LHCN-M2 (cell line): ENCODE measurements at places on chromosomes 16 and 17. TPM values are rescaled to one million over a fixed set of nuclear protein-coding genes. Genes with fewer than 3 reads are reported as not detected.
A peak's percentile ranks its signal among the peaks of the same experiment; 100 is the strongest.

GRCh38 chr17:19683117-19683516, 33.3 kb downstream of the SLC47A2 start:
- no peak for DNase-seq

DNA sequence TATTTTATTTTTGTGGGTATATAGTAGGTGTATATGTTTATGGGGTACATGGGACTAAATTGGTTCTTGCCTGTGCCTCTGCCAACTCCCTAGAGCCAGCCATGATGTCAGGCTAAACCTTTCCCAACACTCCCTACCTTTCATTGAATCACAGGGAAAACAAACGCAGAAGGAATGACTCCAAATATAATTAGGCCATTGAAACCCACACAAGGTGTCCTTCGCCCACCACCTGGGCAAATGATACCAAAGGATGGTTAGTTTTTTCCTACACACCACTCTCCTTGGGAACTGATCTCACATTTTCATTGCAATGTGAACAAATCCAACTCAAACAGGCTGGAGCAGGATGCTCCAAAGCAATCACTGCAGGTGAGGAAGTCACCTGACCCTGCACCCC, 27.5 kb downstream of the WSB1 start:
- DNase-seq, result no peak

The IRX6 gene
- 0.06 TPM in 1 of 2 replicates, not detected in the other for total RNA-seq

DNA sequence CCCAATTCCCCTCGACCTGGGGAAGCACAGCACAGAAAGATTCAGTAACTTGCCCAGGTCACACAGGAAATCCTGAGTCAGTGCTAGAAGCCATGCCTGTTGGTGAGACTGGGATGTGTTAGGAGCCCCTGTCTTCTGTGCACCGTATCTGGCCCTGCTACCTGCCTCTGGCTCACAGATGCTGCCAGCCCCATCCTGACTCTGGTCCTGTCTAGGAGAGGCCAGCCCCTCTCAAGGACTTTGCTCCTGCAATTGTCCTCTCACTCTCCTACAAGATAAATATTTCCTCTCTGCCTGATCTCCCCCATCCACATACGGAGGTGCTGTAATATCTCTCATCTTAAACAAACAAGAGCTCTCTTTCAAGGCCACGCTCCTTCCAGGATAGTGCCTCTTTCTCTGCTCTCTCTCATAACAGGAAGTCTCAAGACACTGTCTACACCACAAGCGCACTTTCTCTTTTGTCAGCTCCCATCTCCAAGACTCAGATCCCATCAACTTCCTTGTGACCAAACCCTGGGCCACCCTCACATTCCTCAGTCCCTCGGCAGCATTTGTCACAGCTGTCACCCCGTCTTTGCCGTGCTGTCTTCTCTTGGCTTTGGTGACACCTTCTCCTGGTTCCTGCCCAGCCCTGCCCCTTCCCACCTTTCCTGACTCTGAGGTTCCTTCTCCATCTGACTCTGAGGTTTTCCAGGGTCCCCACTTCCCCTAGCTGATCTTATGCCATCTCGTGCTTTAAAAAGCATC, 1.9 kb downstream of the SLC13A2 start:
- no peak for DNase-seq

GRCh38 chr16:89475144-89475543, 15.2 kb downstream of the ANKRD11 start:
- DNase-seq, result no peak

The ZFP1 gene
- total RNA-seq, result 11.9 and 13.0 TPM in 2 replicates

DNA sequence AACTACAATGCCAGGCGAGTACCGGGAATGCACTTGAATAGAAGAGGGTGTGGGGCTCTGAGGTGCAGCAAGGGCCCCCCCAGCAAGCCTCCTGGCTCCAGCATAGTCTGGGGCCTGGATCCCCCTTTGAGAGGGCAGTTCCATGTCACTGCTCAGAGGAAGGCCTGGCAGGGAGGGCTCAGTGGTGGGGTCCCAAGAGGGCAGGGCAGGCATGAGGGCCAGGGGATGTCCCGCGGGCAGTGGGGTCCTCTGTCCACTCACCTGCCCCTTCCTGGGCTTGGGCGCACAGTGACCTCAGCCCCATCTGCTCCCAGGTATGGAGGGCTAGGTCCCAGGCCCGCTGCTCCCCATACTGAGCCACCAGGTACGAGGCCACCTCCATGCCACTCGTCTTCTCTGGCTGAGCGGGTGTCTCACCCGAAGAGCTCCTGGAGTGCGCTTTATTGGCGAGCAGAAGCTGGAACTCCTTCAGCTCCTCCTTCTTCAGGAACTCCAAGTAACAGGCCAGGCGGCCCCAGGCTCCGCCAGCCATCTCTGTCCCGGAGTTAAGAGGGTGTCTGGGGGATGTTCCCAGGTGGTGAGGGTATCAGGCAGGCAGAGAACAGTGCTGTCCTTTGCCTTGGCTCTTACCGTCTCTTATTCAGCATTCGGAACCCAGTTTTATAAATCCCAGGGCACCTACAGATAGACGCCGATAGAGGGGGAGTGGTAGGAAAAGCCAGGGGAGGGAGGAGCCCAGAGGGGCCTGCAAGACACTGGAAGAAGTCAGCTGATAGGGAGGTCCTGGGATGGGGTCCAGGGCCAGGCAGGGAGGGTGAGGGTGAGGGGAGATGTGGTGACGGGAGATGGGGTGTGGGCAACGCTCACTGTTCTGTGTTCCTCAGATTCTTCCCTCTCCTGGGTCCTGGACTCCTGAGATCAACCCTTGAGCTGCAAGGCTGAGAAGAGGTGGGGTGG, 605 bp downstream of the NLRP1 start:
- peak; percentile 28 for DNase-seq

The STH gene
- total RNA-seq, result not detected in 2 replicates

The CES3 gene
- total RNA-seq, result 0.75 and 0.96 TPM in 2 replicates

GRCh38 chr17:49861150-49861884, 13.4 kb upstream of the TAC4 start:
- peak; percentile 32 for DNase-seq

DNA sequence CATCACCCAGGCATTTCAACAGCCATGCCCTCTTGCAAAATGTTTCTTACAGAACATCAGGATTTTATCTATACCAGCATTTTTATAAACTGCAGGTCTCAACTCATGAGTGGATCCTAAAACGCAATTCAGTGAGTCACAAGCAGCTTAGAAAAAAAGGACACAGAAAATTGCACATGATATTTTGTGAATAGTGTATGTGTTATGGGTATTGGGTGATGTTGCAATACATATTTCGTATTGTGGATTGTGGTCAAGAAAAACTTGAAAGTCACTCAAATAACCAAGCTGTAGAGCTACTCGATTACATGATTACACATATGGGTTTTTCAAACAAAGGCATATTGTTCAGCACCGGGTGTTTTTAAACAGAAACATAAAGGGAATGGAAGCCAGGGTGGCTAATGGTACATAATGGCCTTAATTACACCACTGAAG, 1.4 kb downstream of the WIPI1 start:
- peak; percentile 77 for DNase-seq

The NUPR1 gene
- total RNA-seq, result 1.9 and 6.4 TPM in 2 replicates

The EXOC7 gene
- 83.5 and 83.7 TPM in 2 replicates for total RNA-seq

GRCh38 chr17:82931699-82932517, 92.1 kb upstream of the ZNF750 start:
- peak; percentile 84 for DNase-seq

The KRT14 gene
- not detected in 2 replicates for total RNA-seq

The AGRP gene
- not detected in 2 replicates for total RNA-seq

DNA sequence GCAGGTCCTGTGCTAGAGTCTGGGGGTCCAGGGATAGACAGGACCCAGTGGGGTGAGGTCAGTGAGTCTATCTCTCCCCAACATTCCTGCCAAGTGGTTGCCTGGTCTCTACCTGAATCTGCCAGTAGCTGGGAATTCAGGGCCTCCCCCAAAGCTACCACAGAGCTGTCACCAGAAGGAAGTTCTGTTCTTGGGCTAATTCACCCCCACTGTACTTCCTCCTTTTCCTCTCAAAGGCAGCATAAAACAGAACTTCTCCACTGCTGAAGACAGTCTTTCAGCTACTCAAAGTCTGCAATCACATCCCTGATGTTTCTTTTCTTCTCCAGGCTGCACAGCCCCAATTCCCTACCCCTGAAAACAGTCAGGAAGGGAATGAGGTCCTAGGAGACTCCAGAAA, 8.7 kb downstream of the CAMTA2 start:
- DNase-seq, result no peak

The TNS4 gene
- total RNA-seq, result not detected in 2 replicates

- no peak for DNase-seq
Measured at GRCh38 chr17:20089756-20090547, 80.8 kb downstream of the SPECC1 start.

The NOTUM gene
- 0.75 and 0.90 TPM in 2 replicates for total RNA-seq

DNA sequence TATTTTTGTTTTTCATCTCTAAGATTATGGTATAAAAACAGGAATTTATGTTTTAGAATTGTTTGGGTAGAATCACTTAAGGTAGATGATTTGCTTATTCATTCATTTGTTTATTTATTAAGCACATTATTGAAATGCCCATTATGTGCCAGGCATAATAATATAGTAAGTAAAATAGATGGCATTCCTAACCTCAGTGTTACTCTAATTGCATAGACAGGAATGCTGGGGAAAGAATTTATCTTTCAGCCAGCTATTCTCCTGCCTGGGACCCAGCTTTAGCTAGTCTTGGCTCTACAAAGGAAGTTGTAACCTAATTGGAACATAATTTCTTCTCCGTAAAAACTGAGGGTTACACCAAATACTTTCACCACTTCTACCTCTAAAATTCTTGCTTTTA, 44.6 kb downstream of the NFAT5 start:
- DNase-seq, result no peak

DNA sequence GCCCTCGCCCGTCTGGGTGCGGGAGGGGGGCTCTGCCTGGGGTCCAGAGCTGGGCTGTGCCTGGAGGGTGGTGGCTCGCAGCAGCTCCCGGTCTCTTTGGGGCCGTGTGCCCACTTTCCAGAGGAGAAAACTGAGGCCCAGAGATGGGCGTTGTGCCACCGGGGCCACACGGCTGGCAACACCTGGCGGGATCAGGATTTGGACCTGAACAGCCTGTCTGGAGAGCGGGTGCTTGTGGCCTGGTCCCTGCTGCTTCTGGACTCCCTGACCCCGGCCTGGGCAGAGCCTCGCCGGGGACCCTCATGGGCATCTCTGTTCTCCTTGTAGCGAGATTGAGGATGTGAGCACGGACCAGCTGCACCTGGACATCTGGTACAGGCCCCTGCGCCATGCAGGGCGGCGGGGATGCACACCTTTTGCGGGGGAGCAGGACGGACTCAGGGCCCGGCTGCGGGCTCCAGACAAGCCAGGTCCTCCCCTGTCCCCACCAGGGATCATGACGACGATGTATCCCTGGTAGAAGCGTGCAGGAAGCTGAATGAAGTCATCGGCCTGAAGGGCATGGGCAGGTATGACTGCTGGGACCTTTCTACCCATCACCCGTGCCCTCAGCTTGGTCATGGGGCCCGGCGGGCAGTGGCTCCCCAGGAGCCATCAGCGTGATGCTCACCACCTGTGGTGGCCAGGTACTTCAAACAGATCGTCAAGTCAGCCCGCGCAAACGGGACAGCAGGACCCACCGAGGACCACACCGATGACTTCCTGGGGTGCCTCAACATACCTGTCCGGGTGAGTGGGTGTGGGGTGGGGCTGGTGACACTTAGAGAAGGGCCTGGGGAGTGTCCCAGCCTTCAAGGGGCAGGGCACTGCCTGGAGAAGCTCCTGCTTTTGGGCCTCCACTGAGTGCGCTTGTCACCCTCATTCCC, 8.3 kb downstream of the BAIAP3 start:
- no peak for DNase-seq

GRCh38 chr16:53064081-53064578, 9.3 kb downstream of the CHD9 start:
- DNase-seq, result no peak

The WFDC1 gene
- not detected in 2 replicates for total RNA-seq

The ABCC6 gene
- total RNA-seq, result 0.52 TPM in 1 of 2 replicates, not detected in the other
